ENCODE measurements at places on chromosomes 1 and 21. TPM values are rescaled to one million over a fixed set of nuclear protein-coding genes. Genes with fewer than 3 reads are reported as not detected.
A peak's percentile ranks its signal among the peaks of the same experiment; 100 is the strongest.

GRCh38 chr1:94955767-94956632 lies 29.1 kb upstream of the CNN3 start:
- no peak for DNase-seq

- no peak for DNase-seq
Measured at GRCh38 chr21:35582731-35583130, 477.6 kb downstream of the SETD4 start.

GRCh38 chr1:33442141-33442540 lies 11.2 kb upstream of the PHC2 start:
- DNase-seq, result peak; percentile 69

DNA sequence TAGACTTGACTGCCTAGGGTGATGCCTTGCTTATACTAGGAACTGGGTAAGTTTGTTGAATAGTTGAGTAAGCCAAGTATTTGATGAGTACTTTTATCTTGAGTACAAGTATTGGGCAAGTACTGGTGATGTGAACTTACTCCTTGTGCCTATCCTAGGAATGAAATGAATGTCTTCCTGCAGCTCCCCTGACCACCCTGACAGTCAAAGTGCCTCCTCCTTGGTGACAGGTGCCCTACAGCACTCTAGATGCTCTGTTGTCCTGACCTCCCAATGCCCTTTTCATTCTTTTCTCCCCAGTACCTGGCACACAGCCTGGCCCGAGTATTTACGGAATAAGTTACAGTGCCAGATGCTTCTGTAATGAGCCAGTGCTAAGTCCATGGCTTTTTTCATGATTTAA lies 25.5 kb downstream of the PCSK9 start:
- peak; percentile 16 for DNase-seq

- DNase-seq, result no peak
Measured at GRCh38 chr21:35005560-35006224, 43.4 kb downstream of the RUNX1 start.

- DNase-seq, result peak; percentile 97
Measured at GRCh38 chr1:20380616-20381035, 90.0 kb downstream of the VWA5B1 start.

GRCh38 chr1:238778113-238778512 lies 608.3 kb upstream of the CHRM3 start:
- DNase-seq, result peak; percentile 26

DNA sequence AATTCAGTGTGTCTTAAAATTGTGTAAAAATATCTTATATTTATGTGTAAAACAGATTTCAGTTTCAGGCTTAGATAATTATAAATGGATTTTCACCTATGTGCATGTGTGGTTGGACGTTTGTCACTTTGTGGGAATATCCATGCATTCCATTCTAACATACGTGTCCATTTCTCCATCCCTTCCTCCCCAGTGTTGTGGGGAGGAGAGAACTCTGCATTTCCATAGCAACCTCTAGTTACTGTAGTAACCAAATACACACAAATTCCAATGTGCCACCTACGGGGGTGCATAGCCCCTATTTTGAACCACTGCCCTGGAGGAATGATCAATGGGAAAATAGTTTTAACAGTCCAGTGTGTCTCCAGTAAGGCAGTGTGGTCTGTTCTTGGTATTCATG lies 79.0 kb downstream of the RASAL2 start:
- DNase-seq, result peak; percentile 91

DNA sequence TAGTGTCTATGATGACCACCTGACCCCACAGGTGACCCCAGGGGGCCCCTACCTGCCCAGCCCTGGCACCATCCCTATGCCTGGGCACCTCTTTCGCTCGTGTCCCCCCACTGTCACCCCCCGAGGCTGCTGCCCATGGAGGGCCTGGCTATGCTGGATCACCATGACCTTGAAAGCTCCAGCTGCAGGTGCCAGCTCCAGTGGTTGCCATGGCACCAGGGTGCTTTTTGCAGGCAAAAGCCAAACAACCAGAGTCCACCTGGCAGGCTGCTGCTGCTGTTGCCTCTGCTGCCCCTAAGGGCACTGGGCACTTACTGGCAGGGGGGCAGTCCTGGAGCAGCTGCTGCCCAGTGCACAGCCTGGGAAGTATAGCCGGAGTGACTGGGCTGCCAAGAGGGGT lies 21.7 kb downstream of the ETNK2 start:
- peak; percentile 70 for DNase-seq

DNA sequence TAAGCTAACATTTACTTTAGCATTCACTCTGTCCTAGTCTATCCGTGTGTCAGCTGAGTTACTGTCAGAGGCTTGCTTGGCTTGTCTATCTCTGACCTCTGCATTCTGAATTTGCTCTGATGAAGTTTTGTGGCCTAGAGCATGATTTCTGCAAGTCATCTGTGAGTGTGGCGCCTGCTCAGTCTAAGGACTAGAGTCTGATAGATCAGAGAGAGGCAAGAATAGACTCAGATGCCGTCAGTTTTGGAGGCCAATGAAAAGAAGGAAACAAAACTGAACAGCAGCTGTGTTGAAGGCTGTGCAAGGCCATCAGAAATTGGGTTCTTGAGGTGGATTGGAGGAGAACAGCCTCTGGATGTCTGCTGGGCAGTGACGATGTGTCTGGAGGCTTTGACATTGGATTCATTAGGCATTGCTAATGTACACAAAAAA lies 573.1 kb downstream of the USP25 start:
- no peak for DNase-seq

- DNase-seq, result no peak
Measured at GRCh38 chr1:187577610-187578009, 748.9 kb downstream of the PLA2G4A start.

GRCh38 chr1:59523745-59524450 lies 227.0 kb downstream of the FGGY start:
- DNase-seq, result no peak

GRCh38 chr1:35929730-35930592 lies 944 bp upstream of the AGO3 start:
- DNase-seq, result peak; percentile 69

PLCH2 gene
- total RNA-seq, result 0.12 TPM

Measured in RPMI7951 (cell line).